ENCODE measurements at places on chromosomes 12 and 14.
A peak's percentile ranks its signal among the peaks of the same experiment; 100 is the strongest.

DNA sequence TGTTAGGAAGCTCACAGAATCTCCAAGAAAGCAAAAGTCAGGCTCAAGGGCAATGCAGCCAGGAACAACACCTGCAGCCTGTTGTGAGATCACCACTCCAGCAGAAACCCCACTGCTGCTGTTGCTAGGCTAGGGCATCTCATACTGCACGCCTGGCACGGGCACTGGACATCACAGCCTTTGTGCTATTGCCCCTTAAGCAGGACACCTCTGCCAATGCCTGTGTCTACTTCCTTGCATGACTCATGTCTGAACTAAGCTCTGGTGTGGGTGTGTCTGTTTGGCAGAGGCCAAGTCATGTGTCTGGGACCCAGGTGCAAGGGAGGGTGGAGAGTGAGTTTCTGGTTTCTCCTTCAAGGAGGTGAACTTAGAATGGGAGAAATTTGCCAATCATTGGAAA is 10.0 kb upstream of the DDX47 start:
- peak; percentile 25 for DNase-seq

DNA sequence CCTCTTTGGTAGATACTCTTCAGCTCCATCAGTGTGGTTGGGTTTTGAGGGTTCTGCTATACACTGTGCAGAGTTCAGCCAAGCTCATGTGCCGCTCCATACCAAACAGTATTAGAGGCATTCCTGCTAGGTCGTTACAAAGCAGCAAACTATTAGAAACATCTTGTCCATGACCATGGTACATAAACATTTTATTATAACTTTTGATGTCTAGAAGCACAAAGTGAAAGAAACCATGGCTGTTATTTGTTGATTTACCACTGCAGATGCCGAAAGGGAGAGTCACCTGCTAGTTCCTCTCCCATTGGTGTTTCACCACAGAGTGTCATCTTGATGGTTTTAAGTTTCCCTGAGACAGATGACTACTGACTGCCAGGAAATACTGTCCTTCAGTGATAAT is 242.0 kb downstream of the ADAMTS20 start:
- DNase-seq = no peak

DNA sequence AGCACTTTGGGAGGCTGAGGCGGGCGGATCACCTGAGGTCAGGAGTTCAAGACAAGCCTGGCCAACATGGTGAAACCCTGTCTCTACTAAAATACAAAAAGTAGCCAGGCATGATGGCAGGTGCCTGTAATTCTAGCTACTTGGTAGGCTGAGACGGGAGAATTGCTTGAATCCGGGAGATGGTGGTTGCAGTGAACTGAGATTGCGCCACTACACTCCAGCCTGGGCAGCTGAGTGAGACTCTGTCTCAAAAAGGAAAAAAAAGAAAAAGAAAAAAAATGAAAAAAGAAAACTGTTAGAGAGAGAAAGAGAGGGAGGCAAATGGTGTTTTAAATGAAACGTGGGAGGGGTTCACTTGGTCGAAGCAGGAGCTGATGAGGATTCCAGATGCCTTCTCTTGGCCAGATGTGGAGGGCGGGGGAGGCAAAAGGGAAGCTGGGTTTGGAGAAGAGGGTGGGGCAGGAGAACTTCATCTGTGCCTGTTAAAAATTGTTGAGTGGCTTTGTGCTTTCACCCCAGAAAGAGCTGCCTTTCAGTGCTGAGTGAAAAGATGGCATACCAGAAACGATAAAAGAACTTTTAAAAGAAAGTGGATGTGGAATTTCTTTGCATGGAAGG is 1.1 kb downstream of the EMP1 start:
- DNase-seq = no peak

DNA sequence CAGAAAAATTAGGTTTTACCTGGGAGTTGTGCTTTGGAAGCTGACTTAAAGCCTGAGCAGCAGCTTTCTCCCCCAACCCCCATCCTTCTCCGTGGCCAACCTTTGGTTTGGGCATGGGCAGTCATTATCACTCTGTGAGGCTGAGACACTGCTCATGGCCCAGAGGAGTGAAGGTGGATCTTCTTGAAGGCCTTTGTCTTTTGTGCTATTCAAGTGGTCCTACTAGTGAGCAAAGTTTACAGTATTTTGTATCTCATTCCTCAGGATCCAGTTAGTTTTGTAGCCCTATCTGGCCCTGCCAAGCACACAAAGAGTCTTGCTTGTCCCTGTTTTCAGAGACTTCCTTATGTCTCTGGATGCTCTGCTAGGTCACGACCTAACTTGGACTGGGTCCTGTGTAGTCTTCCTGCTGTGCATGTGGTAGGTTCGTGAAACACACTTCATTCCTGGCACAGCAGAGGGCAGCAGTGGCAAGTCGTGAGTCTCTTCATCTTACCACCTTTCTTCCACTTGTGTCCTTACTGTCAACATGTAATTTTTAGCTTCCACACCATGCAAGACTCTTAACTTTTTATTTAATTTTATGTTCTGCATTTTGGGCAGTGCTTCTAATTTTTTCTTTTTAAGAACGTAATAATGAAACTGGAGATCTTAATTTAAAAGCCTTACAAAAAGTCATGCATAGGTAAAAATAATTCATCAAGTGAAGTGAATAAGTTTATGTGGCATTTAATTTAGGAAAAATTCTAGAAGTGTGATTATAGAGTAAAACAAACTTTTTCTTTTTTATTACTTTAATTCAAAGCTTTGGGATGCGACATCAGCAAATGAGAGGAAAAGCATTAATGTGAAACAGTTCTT is 53.7 kb downstream of the APAF1 start:
- DNase-seq = peak; percentile 11

DNA sequence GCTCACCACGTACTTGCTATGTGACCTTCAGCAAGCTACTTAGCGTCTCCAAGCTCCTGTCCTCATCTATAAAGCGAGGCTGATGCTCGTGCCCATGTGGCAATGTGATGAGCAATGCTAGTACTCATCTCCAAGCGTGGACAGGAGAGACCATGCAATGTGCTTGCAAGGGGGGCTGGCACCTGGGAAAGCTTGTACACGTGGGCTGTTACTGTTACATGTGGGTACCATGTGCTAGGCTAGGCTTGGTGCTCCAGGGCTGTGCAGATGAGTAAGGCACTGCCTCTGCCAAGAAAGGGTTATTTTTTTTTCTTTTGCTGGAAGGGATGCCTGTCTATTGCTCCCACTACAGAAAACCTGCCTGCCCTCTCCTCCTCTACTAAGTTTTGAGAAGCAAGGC is 46.6 kb downstream of the TSPAN11 start:
- no peak for DNase-seq

- DNase-seq = no peak
Measured at GRCh38 chr12:29640589-29641345, 143.0 kb downstream of the TMTC1 start.

DNA sequence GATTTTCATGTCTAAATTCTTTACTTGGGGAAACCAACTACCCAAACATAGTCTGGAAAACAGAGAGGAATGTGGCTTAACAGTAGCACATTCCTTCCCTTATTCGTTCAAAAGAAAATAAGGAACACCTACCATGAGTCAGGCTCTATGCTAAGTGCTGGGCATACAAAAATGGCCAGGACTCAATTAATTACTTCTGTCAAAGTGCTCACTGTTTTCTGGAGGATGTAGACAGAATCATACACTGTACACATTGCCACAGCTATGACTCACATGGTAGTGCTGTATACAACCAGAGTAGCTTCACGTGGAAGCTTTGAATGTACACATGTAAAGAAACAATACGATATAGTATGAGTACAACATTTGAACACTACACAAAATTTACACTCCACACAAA is 50.1 kb downstream of the SLC25A21 start:
- no peak for DNase-seq

DNA sequence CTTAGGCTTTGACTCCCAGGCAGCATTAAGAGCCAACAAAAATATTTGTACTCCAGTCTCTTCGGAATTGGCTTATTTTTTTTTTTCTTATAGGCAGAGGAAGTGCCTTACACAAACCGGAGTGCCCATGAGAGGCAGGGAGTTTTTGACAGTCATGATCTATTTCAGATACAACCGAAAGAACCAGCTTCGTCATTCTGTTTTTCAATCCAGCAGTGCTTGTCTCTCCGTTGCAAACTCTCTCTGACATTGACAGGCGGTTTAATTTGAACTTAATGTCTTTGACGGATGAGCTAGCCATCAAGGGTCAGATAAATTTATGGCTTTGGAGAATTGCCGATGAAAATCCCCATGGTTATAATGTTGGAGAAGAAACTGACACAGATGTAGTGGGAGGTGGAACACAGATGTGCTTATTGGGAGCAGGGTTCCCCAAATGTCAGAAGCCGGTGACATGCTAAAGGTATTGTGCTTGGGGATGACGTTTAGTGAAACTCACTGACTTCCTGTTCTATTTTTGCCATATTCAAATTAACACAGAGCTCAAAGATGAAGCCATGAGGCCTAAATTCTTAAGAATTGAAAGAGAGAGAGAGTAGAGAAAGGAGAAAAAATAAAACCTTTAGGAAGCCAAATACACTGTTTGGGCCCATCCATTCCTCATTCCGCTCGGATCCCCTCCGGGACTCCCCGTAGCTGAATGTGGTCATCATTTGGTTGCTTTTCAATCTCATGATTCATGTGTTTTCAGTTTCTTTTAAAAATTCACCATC is 59.7 kb downstream of the PLXNC1 start:
- DNase-seq = no peak

GRCh38 chr14:68856572-68856971 is 63.7 kb upstream of the ZFP36L1 start:
- DNase-seq = no peak

DNA sequence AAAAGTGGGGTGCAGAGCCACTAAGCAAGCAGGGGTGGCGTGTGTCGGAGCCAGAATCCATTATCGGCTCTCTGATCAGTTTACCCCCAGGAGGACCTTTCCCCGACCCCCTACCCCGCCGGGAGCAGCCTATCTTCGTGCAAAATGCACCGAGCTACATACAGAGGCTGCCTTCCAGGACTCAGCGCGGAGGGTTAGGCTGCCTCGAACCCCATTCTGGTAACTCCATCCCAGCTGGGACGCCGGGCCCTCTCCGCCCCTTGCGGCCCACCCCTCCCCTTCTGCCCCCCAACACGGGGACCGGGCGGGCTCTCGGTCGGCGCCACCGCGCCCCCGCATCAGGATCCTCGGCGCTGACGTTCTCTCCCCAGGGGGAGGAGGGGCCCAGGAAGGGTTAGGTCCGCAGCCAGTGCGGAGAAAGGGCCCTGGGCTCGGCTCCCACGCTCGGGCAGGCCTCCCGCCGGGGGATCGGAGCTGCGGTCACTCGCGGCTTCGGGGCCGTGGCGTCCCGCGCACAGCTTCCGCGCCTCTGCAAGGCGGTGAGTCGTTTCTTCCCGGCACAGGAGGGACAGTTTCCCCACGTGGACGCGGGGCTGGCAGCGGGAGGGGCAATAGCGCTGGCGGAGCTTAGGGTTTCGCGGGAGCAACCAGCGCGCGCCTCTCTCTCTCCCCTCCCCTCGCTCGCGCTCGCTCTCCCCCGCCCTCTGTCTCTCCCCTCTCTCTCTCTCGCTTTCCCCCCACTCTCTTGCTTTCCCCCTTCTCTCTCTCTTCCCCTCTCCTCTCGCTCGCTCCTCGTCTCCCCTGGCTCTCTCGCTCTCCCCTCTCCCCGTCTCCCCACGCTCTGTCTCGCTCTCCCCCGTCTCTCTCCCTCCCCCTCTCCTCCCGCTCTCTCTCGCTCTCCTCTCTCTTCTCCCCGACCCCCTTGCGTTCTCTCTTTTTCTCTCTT is 12.5 kb upstream of the MAP3K9 start:
- peak; percentile 37 for DNase-seq

- no peak for DNase-seq
Measured at GRCh38 chr14:34680806-34681479, 33.5 kb downstream of the CFL2 start.

GRCh38 chr12:104219361-104219892 is 3.8 kb downstream of the TXNRD1 start:
- DNase-seq = no peak

DNA sequence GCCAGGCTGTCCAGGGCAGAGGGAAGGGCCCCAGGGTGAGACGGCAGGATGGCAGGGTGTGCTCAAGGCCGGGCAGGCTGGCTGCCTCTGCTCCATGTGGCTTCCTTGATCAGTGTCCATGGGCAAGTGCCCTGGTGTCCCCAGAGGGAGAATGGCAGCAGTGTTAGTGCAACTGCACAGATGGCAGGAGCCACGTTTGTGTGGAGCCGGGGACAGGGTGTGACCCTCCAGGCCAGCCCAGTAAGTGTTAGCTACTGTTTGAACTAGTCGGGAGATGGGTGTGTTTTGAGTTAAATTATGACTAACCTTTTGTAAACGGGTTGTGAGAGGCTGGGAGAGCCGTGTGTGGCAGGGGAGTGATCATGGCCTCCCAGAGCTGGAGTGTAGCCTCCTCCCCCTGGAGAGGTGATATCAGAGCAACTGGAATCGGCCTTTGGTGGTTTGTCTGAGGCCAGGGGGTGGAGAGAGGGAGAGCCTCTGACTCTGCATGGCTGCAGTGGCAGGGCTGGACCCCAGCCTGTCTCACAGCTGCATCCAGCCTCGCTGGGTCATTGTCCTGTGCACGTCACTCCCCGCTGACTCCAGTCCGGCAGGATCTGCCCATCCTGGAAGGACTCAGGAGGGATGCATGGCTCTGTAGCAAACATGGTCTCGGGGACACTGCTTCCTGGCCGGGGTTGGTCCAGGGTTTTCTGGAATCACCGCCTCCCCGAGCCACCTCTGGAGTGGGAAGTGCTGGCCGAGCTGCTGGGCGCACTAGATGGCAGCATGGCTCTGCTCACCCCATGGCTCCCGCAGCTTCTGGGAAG is 27.8 kb downstream of the AACS start:
- no peak for DNase-seq

- peak; percentile 68 for DNase-seq
Measured at GRCh38 chr12:111313833-111314259, 55.0 kb downstream of the PHETA1 start.

GRCh38 chr12:77031745-77032144 is 33.6 kb downstream of the E2F7 start:
- DNase-seq = no peak

DNA sequence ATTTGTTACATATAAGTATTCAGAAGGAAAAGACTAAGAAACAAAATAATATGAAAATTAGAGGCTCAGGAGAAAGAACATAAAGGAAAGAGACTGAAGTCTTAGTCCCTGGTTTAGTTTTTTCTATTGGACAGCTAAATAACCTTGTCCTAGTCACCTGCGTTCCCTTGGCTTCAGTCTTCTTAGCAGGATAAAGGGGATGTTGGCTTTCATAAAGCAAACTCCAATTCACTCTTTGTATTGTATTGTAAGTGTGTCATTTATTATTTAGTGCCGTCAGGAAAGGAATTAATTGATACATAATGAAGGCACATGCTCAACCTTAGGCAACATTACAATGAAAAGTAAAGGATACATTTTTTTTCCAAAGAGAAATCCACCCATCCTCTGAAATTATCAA is 190.3 kb upstream of the PPFIA2 start:
- DNase-seq = no peak
